Sigmoid colon (tissue), 7 donors: ENCODE measurements at places on chromosomes 3 and 15. TPM values are rescaled to one million over a fixed set of nuclear protein-coding genes. Genes with fewer than 3 reads are reported as not detected.

CCR9 gene
- not detected for total RNA-seq

BDH1 gene
- 3.0 TPM for total RNA-seq

PATL2 gene
- 0.41 TPM for total RNA-seq

VPS13C gene
- 103 TPM for total RNA-seq

ITGA11 gene
- total RNA-seq = 0.95 TPM

UROC1 gene
- not detected for total RNA-seq

DNA sequence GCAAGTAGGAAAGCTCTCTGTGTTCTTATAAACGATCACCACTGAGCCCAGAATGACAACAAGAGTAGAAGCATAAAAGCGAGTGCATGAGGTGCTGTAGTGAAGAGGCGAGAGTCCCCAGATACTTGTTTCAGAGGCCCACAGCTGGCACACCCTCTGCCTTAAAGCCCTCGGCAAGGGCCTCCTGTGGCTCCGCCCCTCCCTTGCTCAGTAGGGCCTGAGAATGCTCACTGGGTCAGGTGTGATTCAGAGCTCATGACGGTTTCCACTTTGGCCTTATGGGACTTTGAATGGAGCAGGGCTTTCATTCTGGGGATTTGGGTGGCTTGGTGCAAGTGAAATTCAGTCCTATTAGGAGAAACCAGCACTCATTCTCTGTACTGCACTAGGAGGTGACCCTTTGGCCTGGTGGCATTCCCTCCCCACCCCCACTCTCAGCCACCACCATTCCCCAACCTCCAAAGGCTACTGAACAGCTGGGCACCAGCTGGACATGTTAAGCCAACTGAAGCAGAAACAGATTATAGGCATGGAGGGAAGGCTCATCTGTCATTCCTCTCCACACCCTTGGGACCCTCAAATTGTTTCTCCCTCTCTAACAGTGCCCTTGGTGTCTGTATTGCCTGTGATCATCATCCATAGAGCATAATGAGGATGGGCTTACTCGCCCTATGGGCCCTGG, 109.6 kb upstream of the CTDSPL start:
- no peak for DNase-seq
- no peaks in the 10 kb centered on the region for H3K4me1 ChIP-seq
- peaks cover 7% of the 10 kb centered on the region for H3K36me3 ChIP-seq
- no peak overlapping the region for H3K4me3 ChIP-seq
- no peaks in the 10 kb centered on the region for H3K27me3 ChIP-seq

- no peaks in the 10 kb centered on the region for H3K36me3 ChIP-seq
- H3K4me1 ChIP-seq = no peaks in the 10 kb centered on the region
- no peak for DNase-seq
Measured at GRCh38 chr15:83358972-83359564, 74.6 kb upstream of the BNC1 start.

- DNase-seq = no peak
- H3K27ac ChIP-seq = no peak overlapping the region
- H3K4me1 ChIP-seq = no peaks in the 10 kb centered on the region
- no peak overlapping the region for H3K4me3 ChIP-seq
- H3K36me3 ChIP-seq = no peaks in the 10 kb centered on the region
Measured at GRCh38 chr3:182668541-182668940, 124.8 kb upstream of the ATP11B start.

DNA sequence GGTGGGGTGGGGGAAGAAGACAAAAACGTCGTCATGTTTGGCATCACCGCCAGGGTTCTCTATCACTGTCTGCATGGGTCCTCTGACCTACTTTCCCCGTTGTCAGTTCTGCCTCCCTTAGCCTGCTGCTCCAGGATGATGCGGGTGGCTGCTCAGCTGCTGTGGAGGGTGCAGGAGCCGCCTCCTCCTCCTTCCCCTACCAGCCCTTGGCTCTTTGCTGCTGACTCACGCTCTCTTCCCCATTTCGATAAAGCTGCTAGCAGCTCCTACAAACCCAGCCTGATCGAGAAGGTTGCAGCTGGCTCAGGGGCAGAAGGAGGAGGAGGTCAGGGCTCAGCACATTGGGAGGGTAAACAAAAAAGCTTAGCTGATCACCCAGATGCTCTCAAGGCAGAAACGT, 49.5 kb upstream of the SEC13 start:
- no peaks in the 10 kb centered on the region for H3K27me3 ChIP-seq
- no peak for DNase-seq
- no peak overlapping the region for H3K4me3 ChIP-seq
- H3K4me1 ChIP-seq = no peaks in the 10 kb centered on the region
- no peak overlapping the region for H3K27ac ChIP-seq
- H3K36me3 ChIP-seq = no peaks in the 10 kb centered on the region

DNA sequence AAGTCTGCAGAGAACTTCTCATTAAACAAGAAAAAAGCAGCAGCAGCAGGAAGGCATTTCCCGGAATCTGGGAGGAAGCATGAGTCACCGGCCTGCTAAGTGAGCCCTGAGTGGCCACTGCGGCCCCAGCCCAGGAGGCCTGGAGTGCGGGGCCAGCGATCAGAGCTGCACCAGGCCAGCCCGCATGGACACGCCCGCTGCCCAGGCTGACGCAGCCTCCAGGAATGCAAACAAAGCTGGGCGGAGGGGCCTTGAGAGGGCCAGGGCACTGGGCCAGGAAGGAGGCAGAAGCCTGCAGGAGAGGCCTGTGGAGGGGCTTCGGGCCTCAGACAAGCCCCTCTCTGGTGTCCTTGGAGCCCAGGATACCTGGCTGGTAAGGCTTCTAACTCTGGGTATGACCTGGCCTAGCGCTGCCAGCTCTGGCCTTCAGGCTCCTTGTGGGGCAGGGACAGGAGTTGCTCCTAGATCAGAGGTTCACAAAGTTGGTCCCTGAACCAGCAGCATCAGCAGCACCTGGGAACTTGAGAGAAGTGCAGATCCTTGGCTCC, 101.2 kb downstream of the SMAD6 start:
- H3K27me3 ChIP-seq = no peaks in the 10 kb centered on the region
- H3K27ac ChIP-seq = peak overlapping the region; percentile 73
- H3K36me3 ChIP-seq = no peaks in the 10 kb centered on the region
- H3K4me1 ChIP-seq = peaks cover 25% of the 10 kb centered on the region
- H3K4me3 ChIP-seq = no peak overlapping the region

DNA sequence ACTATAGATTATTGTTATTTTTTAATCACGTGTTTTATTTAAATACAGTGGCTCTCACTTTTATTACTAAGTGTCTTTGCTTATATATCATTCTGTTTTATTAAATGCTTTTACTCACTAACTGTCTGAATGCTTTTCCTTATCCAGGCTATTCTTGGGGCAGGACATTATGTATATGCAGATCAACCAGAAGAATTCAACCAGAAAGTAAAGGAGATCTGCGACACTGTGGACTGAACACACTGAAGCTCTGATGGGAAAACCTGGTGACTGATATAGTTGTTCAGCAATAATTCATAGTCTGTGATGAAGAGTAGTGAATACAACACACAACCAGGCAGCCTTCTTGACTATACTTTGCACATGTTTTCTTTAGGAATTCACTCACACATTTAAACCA, 27.6 kb downstream of the ABHD5 start:
- peaks cover 6% of the 10 kb centered on the region for H3K36me3 ChIP-seq
- H3K27ac ChIP-seq = no peak overlapping the region
- H3K4me1 ChIP-seq = no peaks in the 10 kb centered on the region

GRCh38 chr3:57856675-57857074, 100.6 kb downstream of the SLMAP start:
- DNase-seq = no peak
- no peak overlapping the region for H3K4me3 ChIP-seq
- H3K36me3 ChIP-seq = peaks cover 7% of the 10 kb centered on the region
- H3K27ac ChIP-seq = no peak overlapping the region
- no peaks in the 10 kb centered on the region for H3K4me1 ChIP-seq

DNA sequence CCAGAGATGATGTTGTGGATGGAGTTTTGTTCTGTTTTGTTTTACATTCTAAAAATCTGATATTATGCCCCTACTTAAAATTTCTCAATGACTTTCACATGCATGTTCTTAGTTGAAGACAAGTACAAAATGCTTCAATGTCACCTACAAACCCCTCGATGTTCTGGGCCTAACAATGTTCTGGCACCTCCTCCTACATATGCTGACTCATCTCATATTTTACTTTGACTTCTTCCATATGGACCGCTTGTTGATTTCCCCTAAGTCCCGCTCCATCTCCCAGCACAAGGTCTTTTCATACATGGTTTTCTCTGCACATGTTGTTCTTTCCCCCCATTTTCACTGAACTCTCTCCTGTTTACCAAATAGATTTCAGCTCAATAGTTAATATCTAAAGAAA, 441.4 kb downstream of the CNTN6 start:
- no peaks in the 10 kb centered on the region for H3K4me1 ChIP-seq
- no peaks in the 10 kb centered on the region for H3K36me3 ChIP-seq
- H3K27ac ChIP-seq = no peak overlapping the region
- H3K4me3 ChIP-seq = no peak overlapping the region
- no peak for DNase-seq
